ENCODE measurements at places on chromosomes 2 and 18.
A peak's percentile ranks its signal among the peaks of the same experiment; 100 is the strongest.

- DNase-seq: no peak
Measured at GRCh38 chr2:136183097-136183496, 65.1 kb upstream of the CXCR4 start.

DNA sequence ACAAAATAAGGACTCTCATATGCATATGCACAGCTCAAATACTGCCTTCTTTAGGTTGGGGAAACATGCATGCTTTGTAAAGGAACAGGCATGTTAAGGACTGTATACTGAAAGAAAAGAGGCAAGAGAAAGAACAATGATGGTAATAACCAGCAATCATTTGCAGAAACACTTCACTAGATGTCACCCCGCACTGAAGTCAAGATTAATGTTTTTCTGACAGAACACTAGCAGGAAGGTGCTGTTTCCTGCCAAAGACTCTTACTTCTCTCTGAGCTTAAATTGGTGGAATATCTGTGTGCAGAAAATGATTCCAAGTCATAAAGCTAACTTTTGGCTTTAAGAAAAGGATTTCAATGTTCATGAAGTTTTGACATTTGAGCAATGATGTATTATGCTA, 19.3 kb upstream of the CSRNP3 start:
- no peak for DNase-seq

- DNase-seq: no peak
Measured at GRCh38 chr2:11824901-11825828, 78.7 kb downstream of the LPIN1 start.

- DNase-seq: no peak
Measured at GRCh38 chr2:159010963-159011362, 42.5 kb downstream of the TANC1 start.

DNA sequence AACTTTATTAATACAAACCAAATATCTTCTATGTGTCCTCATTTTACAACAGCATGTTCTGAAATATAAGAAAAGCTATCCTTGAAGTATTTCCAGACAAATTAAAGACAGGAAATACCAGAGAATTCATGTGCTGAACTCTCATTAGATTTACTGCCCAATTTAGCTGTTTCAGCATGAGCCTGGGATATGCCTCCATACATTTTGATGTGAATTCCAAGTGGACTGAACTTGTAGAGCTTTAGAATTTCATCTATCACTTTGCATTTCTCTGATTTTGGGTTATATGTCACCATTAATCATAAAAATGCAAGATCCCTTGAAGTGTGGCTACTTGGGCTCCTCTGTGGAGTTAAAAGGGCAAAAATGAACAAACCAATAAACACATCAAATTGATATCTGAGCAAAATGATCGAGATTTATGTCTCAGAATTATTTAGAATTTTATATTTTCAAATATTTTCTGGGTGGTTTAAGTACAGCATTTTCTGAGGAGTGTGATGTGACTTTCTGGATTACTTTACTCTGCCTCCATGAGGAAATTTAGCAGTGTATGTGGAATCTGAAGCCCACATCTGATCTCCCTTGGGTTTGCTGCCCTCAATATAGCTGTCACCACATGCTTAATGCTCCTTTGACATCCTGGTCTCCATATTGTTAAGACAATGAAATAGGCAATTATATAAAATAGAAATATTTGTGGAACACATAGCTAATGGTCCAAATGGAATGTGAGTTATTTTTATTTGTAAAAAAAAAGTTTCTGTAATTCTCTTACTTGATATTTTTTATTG, 206.6 kb upstream of the RBMS1 start:
- no peak for DNase-seq

DNA sequence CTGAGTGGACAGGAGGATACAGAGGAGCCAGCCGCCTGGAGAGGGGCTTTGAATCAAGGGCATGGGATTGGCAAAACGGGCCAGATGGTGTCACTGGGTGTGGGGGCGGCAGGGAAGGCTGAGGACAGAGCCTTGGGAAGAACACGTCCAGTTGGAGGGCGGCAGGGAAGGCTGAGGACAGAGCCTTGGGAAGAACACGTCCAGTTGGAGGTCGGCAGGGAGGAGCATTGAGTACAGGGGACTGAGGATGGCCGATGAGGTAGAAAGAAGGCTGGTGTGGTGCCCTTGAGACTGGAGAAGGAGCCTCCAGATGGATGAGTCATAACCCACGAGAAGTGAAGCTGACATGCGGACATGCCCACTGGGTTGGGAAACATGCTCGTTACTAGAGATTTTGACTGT, 4.5 kb downstream of the HES6 start:
- DNase-seq: no peak

DNA sequence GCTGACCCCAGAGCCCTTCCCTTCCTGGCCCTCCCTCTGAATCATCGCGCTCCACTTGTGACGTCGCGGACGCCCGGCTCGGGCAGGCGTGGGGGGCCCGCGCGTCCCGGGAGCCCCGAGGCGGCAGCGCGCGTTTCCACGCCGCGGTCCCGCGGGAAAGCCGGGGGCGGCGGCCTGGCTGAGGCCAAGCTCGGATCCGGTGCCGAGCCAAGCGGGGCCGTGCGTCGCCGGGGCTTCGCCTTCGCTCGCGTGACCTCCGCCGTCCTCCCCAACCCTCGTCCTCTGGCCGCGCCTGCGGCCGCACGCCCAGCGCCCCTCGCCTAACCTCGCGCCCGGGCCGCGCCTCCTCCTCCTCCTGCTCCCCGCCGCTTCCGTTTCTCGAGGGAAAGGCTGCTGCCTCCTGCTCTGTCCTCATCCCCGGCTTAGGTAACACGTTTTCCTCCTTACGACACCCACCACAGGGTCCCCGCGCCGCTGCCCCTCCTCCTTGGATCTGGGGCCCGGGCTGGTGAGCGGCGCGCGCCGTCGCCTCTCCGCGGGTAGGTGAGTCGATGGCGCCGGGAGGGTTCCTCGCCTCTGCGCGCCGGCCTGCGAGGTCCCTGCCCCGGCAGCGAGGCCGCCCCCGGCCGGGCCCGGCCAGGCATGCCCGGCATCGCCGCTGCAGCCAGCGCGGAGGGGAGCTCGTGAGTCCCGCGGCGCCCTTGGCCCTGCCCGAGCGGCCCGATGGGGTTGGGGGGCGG, at the start of gene INPP1:
Gene INPP1, plus strand, starts transcription at position 54 of the 740 bp plus-strand sequence. CDS start 16,514 bp downstream, outside the sequence.
- DNase-seq: peak; percentile 92

GRCh38 chr2:135948642-135949355, 36.6 kb downstream of the DARS1 start:
- DNase-seq: no peak

DNA sequence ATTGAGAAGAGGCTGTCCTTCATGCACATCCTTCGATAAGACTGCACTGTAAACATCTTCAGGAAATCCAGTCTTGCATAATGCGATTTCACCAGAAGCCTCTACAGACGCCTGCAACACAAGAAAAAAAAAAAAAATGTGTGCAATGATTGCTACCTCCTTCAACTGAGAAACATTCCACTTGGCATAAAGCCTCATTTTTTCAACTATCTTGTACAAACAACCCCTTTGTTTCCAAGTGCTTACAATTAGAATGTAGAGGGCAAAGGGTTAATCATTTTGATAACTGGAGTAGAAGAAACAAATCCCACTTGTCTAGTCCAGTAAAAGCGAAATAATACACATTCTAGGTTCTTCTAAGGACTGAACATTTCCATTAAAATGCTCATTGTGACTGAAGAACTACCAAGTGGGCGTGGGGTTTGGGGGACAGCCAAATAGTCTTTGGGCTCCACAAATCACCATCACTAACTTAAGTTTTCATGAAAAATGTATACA, 29.2 kb downstream of the CDH2 start:
- DNase-seq: no peak

- DNase-seq: no peak
Measured at GRCh38 chr2:200235533-200235932, 71.0 kb upstream of the SPATS2L start.

- no peak for DNase-seq
Measured at GRCh38 chr2:84942166-84942565, 28.8 kb upstream of the KCMF1 start.

- no peak for DNase-seq
Measured at GRCh38 chr2:86069091-86069685, 36.5 kb downstream of the POLR1A start.

DNA sequence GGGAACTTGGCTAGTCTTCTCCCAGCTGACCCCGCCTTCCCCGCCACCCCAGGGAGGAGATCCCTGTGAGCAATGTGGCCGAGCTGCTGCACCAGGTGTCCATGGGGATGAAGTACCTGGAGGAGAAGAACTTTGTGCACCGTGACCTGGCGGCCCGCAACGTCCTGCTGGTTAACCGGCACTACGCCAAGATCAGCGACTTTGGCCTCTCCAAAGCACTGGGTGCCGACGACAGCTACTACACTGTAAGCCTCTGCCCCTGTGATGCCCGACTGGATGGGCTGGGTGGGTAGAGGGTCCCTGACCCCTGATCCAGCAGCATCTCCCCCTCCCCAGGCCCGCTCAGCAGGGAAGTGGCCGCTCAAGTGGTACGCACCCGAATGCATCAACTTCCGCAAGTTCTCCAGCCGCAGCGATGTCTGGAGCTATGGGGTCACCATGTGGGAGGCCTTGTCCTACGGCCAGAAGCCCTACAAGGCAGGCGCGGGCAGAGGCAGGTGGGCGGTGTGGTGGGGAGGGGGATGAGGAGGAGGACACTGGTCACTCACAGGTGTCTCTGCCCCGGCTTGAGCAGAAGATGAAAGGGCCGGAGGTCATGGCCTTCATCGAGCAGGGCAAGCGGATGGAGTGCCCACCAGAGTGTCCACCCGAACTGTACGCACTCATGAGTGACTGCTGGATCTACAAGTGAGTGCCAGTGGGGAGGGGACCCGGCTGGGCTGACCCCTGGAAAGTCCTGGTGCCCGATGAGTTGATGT, 24.2 kb downstream of the ZAP70 start:
- DNase-seq: no peak

DNA sequence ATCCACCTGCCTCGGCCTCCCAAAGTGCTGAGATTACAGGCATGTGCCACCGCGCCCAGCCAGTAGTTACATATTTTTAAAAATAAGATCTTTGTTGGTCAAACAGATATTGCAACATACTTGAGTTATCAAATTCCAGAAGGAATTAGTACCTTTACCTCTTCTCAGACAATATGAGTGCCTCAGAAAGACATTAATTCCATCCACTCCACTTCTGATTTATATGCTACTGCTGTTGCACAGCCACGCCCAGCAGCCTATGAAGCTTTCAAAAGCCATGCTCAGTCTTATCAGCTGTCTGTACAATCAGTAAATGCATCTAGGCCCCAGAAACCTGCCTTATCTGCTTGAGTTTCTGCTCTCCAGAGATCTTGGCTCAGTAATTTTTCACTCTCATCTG, 47.8 kb downstream of the MEX3C start:
- no peak for DNase-seq

GRCh38 chr2:136327162-136327852, 209.4 kb upstream of the CXCR4 start:
- no peak for DNase-seq

DNA sequence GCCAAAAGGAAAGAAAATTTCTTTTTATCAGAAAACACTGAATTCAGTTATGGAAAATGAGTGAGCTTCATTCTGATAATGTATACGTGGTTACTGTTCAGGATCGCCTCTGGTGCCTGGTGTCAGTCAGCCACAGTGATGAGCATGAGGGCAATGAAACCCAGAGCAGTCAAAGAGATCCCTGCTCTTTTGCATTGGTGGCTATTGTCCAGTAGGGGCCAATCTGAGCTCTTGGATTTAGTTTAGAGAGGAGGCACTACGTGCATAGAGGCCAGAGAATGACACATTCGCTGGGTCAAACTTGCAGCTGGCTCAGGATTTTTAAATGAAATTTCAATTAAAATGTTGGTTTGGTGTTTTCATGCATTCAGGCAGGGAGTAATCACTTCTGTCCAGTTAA, 522.9 kb downstream of the TMEM182 start:
- no peak for DNase-seq

DNA sequence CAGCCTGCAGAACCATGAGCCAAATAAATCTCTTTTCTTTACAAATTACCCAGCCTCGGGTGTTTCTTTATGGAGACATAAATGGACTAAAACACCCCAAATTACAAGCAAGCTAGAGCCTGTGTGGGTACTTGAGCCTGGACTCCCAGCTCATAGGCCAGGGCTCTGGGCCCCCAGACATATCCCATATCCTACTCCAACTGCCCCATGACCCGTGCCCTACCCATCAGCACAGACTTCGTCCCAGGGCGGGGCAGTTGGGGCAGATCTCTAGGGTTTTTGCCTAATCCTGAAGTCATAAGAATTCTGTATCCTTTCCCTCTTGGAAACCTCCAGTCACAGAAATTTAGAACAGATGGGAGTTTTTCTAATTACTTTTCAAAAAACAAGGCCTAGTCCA, 90.7 kb downstream of the DDX1 start:
- no peak for DNase-seq

- no peak for DNase-seq
Measured at GRCh38 chr18:58539659-58540380, 89.1 kb downstream of the ALPK2 start.

GRCh38 chr18:13500227-13500865, 226.0 kb downstream of the FAM210A start:
- peak; percentile 79 for DNase-seq

DNA sequence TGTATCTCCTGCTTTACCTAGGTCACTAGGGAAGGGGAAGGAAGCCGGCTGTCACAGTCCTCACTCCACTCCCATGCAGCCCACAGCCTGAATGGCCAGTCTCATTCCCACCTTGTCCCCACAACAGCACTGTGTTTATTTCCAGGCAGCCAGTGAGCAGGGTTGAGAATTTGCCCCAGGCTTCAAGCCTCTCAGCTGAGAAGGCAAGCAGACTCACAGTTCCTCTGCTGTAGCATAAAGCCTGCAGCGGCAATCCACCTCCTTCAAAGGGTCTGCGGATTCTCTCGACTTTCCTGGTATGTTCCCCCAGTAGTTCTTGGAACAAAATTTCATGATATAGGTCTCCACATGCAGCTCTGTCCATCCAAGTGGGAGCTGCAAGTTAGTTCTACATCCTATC, 262.9 kb upstream of the GULP1 start:
- DNase-seq: no peak

DNA sequence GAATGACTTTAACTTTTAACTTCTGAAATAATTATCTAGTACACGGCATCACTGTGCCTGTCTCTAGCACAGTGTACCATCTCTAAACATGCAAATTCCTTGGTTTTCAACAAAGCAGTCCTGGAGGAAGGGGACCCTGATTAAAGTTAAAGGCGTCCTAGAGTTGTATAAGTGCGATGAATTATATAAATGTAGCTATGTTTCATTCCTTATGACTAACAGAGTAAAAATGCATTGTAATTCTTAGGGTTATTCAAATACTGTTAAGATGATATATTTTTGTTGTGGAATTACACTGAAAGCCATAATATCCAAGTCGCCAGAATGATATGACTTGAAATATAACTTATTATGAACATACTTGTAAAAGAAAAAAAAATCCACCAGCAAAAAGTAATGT, 544.9 kb upstream of the LINC00305 start:
- no peak for DNase-seq

- no peak for DNase-seq
Measured at GRCh38 chr18:22031611-22032010, 137.8 kb upstream of the GATA6 start.

DNA sequence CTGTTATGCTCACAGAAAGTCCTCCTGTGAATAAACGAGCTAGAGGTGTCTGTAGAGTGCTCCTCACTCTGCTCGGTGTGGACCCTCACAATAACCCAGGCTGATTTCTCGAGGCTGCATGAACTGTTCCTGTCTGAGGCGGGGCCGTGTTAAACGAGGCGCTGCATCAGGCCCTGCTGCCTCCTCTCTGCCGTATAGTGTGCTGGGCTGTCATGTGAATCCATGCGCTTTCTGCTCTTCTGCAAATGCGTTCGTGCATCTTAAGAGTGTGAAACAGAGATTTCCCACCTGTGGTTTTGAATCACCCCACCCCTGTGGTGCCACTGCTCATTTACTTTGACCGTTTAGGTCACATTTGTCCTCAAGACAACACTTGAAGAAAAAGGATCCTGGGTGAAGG, 26.2 kb downstream of the TRAF3IP1 start:
- DNase-seq: no peak

GRCh38 chr2:192128655-192129054, 66.1 kb downstream of the TMEFF2 start:
- DNase-seq: no peak
